CD4-positive, alpha-beta T cell treated with Interleukin-15 for 4 hours (primary cell): ENCODE measurements at places on chromosomes 5 and 9.
A peak's percentile ranks its signal among the peaks of the same experiment; 100 is the strongest.

DNA sequence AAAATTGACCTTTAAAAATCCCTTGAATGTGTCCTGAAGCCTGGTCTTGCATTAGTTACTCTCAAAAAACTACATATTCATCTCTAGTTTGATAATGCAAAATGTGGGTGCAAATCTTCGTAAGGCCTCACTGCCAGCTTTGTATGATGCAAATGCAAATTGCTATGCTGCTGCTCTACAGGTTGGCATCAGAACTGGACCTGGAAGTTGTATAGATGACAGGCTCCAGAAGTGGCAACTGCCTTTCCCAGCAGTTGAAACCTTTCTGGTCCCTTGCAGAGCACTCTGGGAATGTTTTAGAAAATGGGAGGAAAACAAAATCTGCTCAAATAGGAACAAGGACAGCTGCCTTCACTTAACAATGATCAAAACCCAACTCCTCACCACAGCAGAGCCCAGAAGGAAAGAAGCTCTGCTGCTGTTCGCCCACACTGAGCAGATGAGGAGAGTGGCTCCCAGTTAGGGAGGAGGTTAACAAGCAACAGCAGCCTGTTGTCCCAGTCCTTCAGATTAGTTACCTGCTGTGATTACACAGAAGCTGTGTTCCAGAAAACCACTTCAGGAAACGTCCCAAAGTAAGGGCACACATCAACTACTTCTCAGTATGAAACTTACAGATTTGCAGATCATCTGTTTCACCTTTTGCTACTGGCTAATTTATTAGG lies 93.5 kb downstream of the PLPP1 start:
- no peak for DNase-seq

DNA sequence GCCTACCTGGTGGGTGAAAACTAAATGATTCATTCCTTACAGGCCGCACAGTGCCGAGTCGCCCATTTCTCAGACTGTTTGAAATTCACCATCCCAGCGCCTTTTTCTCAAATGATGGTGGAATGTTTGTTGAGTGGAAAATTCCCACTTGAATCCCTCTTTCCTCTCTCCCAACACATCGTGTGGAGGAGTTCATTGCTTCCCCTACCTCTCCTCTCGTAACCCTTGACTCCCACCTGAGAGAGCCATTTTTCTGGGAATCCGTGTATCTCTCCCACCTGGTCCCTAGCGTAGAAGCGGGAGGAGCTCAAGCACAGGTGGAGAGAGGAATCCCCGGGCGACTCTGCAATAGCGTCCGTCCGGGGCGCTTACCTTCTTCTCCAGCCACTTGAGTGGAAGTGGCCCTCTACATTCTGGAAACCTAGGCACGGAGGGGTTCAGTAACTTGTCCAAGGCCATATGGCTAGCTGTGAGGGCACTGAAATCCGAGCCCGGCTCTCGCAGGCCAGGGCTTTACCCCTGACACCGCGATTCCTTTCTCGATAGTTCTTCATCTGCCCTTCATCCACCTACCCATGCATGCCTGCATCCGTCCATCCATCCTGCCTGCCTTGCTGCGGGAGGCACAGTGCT lies 683 bp downstream of the OSMR start:
- no peak for DNase-seq

GRCh38 chr5:60522292-60522905 lies 177.6 kb downstream of the DEPDC1B start:
- no peak for DNase-seq

DNA sequence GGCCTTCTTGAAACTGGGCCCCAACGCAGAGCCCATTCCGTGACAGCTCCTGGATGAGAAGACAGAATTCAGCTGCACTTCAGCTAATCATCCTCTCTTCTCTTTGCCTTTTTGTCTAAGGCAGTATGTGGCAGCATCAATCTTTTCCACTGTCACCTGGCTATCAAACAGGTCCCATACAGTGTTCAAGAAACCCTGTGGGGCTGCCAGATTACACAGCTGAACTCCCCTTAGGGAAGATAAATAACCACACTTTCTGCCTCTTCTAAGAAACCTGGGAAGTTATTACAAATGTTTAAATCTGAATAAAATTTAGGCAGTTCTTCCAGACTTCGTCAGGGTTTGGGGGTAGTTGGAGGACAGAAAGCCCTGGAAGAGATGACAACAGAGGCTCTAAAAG lies 61.0 kb downstream of the SPEF2 start:
- no peak for DNase-seq

GRCh38 chr9:137270929-137271695 lies 6.4 kb upstream of the TOR4A start:
- peak; percentile 16 for DNase-seq

DNA sequence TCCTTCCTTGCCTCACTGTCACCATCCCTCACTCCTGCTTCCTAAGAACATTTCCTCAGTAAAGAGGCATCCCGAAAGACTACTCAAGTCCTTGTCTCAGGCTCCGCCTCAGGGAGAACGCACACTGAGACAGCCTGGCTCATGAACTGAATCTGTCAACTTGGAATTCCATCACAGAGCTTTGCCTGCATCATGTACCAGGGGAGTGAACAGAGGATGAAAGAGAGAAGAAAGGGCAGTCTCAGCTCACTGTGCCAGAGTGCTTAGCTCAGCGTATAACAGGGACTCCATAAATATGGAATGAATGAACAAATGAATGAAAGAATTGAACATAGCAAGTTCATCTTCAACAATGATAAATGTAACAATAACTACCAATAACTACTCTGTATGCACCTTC lies 68.7 kb upstream of the SLC1A3 start:
- DNase-seq, result no peak

DNA sequence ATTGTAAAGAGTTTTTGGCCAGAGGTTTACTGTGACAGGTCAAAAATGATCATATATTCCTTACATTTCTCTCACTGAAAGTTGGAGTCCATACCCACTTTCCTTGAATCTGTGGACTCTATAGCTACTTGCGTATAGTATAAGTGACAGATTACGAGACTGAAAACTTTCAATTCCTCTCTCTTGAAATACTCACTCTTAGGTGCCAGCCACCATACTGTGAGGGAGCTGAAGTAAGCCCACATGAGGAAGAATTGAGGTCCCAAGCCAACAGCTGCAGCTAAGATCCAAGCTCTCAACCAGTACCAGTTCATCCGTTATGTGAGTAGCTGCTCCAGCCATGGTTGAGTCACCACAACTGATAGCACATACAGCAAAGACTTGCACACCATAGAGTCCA lies 128.1 kb upstream of the FAM174A start:
- DNase-seq, result no peak

DNA sequence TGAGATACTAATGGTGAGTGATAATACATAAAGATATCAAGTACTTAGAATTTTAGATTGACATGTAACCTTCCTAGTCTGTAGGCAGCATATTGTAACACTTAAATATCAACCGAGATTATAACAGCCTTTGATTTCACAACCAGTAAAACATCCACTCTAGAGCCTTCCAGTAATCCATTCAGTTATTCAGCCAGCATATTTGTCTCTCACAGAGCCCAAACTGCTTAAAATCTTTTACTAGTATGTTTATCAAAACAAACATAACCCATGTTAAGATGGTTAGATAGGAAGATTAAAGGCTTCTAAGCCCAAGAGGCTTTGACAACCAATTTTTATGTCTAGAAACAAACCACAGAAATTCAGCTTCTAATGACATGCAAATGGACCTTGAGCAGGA lies 177.9 kb upstream of the FST start:
- no peak for DNase-seq

GRCh38 chr5:5363045-5363444 lies 59.4 kb upstream of the ICE1 start:
- DNase-seq, result no peak

DNA sequence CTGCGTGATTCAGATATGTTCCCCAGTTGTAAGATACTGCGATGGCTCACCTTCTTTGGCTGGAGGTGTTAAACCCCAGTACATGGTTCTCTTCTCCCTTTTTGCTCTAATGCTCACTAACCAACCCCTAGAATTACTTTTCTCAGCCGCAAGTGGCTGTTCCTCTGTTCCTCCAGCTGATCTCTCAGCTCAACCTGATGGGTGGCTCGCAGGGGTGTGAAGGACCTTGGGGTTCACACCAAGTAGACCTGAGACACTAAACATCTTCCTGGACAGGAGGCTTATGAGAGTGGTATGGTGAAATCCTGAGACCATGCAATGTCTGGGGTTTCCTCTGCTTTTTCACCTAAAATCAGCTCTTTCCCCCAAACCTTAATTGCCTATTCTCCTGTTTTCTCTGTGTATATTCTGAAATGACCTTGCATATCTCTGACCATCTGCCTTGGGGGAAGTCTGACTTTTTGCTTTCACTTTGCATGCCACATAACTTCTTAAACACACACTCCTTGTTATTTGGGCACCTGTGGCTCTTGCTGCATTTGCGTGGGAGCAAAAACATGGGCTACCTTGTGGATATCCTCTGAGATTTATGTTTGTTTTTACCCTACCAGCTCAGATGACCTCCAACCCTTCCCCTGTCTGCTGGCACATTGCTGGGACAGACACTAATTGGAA lies 15.9 kb upstream of the IFNA14 start:
- no peak for DNase-seq

DNA sequence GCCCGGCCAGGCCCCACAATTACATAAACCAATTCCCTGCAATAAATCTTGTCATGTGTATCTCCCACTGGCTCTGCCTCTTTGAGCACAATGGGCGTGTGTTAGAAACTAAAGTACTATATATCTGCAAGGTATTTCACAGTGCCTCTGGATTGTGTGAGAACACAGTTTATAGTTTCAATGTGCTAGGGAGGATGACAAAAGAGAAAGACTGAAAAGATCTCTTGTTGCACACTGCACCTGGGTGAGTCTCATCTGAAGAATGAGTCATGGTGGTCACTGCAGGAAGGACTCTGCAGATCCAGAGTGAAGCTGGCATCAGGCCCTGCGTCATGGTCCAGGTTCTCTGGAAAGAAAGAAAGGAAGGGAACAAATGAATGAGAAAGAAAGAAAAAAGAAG lies 20.7 kb upstream of the CTSV start:
- no peak for DNase-seq

- no peak for DNase-seq
These were observed 304.6 kb downstream of the ACTL7B start for GRCh38 chr9:108551030-108551841.

DNA sequence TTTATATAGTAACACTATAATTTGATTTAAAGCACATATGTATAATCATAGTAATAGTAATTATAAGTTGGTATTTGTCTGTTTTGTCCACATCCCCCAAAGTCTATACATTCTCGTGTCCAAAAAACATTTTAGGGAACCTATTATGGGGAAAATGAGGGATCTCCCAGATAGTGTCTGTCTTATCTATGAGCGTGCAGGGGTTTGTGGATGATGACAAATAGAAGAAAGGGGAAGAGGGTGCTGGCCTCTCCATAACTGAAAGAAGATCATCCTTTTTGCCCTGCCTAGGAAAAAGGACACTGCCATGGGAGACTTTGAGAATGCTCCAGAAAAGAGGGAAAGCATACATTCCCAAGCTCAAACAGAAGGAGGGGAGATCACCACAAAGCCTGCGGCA lies 45.3 kb downstream of the C5orf22 start:
- no peak for DNase-seq

DNA sequence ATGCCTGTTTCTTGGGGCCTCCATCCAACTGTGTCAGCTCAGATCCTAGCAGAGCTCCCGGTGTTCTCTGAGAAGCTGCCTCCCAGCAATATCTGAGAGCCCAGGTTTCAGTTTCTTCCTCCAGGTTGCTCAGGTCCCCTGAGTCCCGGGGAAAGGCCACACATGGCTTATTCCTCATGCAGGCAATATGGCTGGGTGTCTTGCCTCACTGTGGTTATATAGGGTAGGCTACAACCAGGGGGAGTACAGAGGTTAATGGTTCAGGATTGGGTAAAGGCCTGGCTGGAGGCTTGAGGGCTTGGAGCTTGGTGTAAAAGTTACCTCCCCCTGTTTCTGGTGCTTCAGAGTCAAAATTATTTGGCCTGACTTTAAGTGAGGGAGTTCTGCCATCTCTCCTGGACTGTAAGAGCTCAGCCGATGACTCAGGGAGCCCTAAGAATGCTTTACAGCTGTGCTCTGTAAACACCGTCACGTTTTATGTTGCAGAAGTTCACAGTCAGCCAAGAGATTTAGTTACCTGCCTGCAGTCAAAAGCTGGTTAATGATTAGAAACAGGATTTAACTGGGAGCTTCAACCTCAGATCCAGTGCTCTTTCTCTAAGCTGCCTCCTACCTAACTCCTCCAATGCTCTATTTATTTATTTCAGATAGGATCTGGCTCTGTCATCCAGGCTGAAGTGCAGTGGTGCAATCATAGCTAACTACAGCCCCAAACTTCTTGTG lies 24.3 kb upstream of the UBAP2 start:
- DNase-seq, result no peak
